ENCODE measurements at places on chromosomes 2 and 18.

- no peak for DNase-seq
Measured at GRCh38 chr2:135821190-135821589, 15.8 kb downstream of the LCT start.

DNA sequence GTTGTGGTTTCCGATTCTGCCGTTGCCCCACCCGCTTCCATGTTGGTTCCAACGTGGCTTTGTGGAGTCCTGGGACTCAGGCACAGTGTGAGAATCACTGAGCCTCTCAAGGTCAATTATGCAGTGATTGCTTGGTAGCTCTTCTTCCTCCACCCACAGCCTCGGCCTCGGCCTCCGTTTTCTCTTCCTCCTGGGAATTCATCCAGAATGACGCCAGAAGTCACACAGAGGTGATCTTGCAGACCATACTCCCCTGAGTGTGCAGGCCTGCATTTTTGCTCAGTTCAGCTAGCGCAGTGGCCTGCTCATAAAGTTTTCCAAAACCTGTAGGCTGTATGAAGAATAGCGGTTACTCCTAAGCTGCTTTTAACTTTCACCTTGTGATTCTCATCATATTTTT, 273.3 kb downstream of the GBX2 start:
- no peak for DNase-seq

DNA sequence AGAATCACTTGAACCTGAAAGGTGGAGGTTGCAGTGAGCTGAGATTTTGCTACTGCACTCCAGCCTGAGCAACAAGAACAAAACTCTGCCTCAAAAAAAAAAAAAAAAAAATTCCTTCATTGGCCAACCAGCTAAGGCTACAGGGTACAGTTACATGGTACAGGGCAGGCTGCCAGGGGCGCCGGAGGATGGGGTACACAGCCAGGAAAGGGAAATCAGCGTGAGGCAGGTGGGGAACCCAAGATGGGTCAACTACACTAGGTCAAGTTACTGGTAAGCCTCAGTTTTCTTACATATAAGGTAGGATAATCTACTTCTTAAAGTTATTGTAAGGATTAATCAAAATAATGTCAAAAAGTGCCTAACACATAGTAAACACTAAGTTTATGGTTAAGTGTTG, 142.6 kb upstream of the MSH6 start:
- no peak for DNase-seq

- peak; percentile 70 for DNase-seq
Measured at GRCh38 chr2:161045726-161046125, 114.5 kb upstream of the TANK start.

- DNase-seq, result no peak
Measured at GRCh38 chr2:85680707-85681371, 12.8 kb upstream of the SFTPB start.

- no peak for DNase-seq
Measured at GRCh38 chr2:240195316-240195861, 54.9 kb upstream of the OTOS start.

DNA sequence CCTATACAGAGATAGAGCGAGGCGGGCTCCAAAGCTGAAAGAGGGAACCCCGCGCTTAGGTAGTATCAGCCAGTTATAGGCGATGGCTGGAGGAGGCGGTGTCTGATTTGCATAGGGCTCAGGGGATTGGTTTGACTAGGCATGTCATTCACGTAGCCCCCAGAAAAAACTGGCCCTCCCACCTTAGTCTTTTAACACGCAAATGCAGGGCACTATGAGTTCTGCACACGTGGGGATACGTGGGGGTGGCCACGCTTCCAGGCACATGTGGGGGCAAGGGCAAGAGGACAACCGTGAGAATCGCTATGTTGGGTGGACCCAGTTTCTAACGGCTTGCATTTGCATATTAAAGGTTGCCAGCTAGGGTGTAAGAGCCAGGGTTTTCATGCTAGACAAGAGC, 56.7 kb upstream of the MSTN start:
- no peak for DNase-seq

- no peak for DNase-seq
Measured at GRCh38 chr2:26614216-26615138, 26.7 kb downstream of the CIB4 start.

DNA sequence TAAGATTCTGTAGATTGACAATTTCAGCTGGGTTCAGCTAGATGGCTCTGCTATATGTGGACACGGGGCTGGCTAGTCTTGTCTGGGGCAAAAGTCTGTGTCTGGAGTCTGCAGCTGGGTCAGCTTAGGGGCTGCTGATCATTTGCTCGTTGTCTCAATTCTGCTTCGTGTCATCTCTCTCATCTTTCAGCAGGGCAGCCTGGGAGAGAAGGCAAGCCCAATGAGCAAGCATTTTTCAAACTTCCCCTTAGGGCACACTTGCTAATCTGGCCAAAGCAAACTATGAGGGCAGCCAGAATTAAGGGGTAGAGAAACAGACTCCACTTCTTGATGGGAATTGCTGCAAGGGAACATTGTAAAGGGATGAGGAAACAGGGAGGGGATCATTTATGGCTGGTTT, 462.6 kb downstream of the SLC4A3 start:
- DNase-seq, result no peak

- peak; percentile 32 for DNase-seq
Measured at GRCh38 chr2:238379096-238379810, 47.5 kb upstream of the ASB1 start.

DNA sequence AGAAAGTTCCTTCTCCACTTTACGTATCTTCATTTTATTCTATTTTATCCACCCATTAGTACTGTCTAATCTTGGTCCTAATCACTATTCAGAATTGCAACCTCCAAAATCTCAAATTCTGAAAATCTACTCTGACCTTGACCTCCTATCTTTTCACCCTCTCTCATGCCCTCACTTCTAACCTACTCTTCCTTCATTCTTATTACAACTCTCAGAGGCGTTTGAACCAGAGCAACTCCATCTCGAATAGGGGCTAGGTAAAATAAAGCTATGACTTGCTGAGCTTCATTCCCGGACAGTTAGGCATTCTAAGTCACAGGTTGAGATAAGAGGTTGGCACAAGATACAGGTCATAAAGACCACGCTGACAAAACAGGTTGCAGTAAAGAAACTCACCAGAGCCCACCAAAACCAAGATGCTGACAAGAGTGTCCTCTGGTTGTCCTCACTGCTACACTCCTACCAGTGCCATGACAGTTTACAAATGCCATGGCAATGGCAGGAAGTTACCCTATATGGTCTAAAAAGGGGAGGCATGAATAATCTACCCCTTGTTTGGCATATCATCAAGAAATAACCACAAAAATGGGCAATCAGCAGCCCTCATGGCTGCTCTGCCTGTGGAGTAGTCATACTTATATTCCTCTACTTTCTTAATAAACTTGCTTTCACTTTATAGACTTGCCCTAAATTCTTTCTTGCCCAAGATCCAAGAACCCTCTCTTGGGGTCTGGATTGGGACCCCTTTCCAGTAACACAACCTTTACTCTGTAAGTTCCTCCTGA, 11.4 kb downstream of the CCDC88A start:
- no peak for DNase-seq

- peak; percentile 26 for DNase-seq
Measured at GRCh38 chr18:22846088-22846683, 86.9 kb upstream of the RBBP8 start.

DNA sequence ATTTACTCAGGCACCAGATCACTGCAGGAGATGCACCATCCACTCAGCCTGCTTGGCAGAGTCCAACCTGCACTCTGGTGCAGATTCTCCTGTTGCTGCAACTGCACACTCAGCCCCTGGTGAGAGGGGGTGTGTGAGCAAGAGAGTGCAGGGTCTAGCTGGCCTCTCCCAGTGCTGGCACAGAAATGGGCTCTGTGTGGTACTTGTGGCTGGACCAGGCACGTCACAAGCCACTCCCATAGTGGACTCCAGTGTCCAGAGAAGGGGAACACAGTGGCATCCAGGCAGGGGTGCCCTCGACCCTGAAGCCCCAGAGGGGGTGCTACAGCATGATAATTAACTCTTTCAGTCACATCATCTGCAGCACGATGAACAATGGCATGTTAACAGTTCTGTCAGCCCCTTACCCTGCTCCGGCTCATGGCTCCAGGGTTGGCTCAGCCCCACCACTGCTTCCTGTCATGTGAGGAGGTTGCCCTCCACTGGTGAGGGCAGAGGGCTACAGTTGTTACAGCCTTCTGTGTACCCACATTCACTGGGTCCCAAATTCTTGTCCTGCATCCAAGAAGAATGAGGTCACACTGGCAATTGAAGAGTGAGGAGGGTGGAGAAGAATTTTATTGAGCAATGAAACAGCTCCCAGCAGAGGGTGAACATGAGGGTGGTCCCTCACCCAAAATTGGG, 135.7 kb downstream of the EVA1A start:
- no peak for DNase-seq

- peak; percentile 46 for DNase-seq
Measured at GRCh38 chr2:54456612-54457322, 640 bp downstream of the SPTBN1 start.

DNA sequence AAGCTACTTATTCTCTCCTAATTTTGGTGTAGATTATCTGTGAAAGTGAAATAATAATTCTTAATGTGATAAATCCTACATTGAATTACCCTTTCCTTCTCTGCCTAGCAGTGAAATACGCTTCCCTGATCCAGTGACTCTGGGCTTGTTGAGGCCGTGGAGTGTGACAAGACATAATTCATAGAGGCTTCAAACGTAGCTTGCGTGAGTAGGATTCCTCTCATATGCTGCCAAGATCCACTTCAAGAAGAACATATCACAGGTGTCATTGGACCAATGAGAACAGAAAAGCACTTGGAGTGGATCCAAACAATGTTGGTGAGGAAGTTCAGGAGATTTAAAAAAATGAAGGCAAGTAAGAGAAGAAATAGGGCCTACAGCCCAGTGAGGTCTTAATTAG, 221.3 kb upstream of the TMEFF2 start:
- no peak for DNase-seq

- peak; percentile 37 for DNase-seq
Measured at GRCh38 chr18:63374540-63374939, 7.5 kb upstream of the KDSR start.

GRCh38 chr2:237774811-237775553, 23.6 kb upstream of the RBM44 start:
- DNase-seq, result peak; percentile 61

GRCh38 chr2:6915399-6915798, 1.8 kb upstream of the RNF144A start:
- DNase-seq, result no peak

DNA sequence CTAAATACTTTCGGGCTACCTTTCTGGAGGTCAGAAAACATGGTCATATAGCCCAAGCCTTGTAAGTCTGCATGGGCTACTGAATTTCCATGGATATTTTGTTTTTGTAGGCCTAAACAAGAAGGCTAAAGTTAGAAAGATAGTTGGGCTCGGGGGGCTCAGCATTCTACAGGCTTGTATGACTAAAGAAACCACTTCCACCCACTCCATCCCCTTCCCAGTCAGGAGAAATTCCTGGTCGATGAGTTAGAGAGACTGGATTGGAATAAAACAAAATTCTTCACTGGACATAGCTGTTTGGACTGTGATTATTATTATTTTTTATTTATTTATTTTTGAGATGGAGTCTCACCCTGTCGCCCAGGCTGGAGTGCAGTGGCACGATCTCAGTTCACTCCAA, 539.4 kb upstream of the TNP1 start:
- DNase-seq, result no peak

DNA sequence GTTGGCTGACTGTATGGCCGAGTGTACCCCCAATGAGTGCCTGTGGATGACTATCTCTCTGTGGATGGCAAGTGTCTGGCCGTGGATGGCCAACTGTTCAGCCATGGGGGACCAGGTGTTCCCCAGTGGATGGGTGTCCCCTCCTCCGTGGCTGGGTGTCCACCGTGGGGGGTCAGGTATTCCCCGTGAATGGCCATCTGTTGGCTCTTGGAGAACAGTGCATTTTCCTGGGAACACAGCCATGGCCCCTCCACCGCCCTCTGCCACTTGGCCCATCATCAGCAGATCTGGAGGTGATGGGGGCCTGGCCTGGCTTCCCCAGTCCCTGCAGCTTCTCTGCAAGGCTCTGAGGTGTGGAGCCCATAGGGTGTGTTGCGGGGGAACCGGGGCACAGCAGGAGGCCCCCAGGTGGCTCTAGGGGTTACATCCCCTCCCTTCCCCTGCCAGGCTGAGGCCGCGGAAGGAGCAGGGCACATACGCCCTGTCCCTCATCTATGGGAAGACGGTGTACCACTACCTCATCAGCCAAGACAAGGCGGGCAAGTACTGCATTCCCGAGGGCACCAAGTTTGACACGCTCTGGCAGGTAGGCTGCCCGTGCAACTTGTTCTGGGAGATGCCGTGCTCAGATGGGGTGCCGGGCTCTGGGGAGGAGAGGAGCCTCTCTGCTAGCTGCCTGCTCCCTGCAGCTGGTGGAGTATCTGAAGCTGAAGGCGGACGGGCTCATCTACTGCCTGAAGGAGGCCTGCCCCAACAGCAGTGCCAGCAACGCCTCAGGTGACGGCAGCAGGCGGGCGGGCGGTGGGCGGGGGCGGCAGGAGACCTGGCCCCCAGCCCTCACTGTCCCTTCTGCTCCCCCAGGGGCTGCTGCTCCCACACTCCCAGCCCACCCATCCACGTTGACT, 19.3 kb downstream of the ZAP70 start:
- no peak for DNase-seq

GRCh38 chr18:65380986-65381385, 369.8 kb upstream of the CDH7 start:
- DNase-seq, result no peak

DNA sequence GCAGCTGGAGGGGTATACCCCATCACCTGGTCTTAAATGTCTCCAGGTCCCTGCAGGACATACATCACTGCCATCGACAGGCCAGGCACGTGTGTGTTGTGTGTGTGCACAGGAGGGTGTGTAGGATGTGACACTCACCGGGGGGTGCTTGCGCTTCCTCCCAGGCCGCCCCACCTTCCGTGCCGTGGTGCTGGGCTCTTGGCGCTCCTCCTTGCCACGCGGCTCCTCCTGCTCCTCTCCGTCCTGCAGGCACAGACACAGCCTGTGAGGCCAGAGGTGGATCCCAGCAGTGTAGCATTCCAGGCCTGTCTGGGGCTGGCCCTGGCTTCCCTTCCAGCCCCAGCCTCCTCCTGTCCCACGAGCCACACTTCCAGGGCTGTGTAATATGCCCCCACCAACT, 41.7 kb downstream of the DNMT3A start:
- no peak for DNase-seq

DNA sequence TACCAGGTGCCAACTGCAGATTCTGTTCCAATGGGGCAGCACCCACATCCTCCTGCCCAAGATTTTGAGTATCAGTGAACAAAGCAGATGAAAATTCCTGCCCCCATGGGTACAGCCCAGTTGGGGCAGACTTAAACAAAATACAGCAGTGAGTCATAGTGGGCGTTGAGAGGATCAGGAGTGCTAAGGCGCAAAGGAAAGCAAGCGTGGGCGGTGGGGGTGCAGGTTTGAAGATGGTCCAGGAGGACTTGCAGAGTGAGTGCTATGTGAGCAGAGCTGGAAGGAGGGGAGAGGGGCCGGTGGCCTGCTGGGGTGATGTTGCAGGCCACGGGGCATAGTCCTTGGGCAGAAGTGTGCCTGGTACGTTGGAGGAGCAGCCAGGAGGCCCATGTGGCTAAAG, 24.7 kb downstream of the STEAP3 start:
- peak; percentile 57 for DNase-seq

GRCh38 chr2:177733322-177733855, 339.2 kb downstream of the PDE11A start:
- no peak for DNase-seq

Measured in fibroblast of villous mesenchyme (primary cell).